Kidney epithelial cell (primary cell): ENCODE measurements at places on chromosomes 1 and 21.

- no peak for DNase-seq
These were observed 69.6 kb upstream of the KRTAP19-8 start for GRCh38 chr21:31107871-31108270.

GRCh38 chr1:192709544-192709943, 73.6 kb downstream of the RGS13 start:
- DNase-seq: no peak

DNA sequence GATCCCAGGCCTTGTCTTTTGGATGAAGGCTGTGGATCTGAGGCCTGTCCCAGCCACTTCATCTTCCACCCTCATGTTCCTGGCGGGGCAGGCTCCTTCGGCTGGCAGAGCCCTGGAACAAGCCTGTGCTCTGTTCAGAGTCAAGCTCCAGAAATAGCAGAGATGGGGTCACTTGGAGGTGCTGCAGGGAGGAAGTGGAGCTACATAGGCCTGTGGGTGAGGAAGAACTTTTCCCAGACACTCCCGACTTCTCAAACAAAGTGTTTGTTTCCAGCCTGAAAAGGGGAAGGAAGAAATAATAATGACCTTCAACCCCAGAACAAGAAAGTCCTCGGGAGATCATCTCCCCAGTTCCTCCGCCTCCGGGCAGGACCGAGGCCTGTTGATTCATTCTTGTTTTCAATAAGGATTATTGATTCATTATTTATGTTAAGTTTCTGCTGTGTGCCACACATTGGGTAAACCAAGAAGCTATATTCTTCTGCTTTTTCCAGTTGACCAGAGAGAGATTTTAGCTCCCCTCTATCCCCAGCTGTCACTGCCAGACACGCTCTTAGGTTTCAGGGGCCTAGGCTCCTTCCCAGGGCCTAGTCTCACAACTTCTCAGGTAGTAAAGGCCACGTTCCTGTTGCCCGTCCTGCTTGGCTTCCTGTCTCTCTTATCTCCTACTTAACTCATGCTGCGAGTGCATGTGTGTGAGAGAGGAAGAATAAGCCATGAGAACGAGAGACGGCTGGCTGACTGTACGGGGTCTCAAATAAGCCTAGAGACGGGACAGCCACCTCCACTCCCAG, 16.9 kb downstream of the IKBKE start:
- DNase-seq: no peak

DNA sequence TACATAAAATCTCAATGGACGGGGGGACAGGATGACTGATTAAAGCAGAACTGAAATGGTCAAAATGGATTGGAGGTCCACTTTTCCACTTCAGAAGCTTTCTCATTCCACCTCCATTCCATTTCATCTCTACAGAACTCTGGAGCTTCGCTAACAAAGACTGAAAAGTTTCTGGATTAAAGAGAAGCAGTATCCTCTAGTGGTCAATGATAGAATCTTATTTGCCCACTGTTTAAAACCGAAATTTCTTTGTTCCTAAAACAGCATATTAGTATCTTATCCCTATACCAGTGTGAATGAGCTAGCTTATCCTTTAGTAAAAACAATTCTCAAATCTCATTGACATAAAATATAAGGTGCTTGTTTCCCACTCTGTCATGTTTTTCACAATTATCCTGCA, 890.6 kb downstream of the KCNT2 start:
- no peak for DNase-seq

GRCh38 chr1:106995970-106996369, 60.5 kb upstream of the PRMT6 start:
- no peak for DNase-seq

- DNase-seq: no peak
These were observed 78.8 kb upstream of the ABCD3 start for GRCh38 chr1:94339206-94339927.

- no peak for DNase-seq
These were observed 56.4 kb downstream of the SASS6 start for GRCh38 chr1:100076319-100076718.

DNA sequence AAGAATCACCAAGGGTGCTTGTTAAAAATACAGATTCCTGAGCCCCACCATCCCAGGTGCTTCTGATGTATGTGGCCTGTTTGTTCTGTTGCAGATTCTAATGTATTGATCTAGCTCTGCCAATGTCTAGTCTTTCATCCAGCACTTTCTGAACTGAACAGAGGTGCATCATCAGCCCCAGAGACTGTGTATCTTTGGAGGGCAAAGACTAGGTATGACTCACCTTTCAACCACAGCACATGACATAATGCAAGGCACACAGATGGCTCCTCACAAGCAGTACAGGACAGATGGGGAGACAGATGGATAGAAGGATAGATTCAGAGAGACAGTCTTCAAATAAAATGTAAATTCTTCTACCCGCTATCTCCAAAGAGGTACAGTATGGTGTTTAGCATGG, 32.3 kb downstream of the CD58 start:
- DNase-seq: no peak

GRCh38 chr1:2631136-2632050, 1.4 kb downstream of the MMEL1 start:
- DNase-seq: no peak

- no peak for DNase-seq
These were observed 74.6 kb upstream of the GADD45A start for GRCh38 chr1:67610450-67610849.

GRCh38 chr1:214702556-214702955, 99.6 kb downstream of the CENPF start:
- DNase-seq: no peak

- DNase-seq: no peak
These were observed 800 bp downstream of the HIPK1 start for GRCh38 chr1:113929750-113930498.

DNA sequence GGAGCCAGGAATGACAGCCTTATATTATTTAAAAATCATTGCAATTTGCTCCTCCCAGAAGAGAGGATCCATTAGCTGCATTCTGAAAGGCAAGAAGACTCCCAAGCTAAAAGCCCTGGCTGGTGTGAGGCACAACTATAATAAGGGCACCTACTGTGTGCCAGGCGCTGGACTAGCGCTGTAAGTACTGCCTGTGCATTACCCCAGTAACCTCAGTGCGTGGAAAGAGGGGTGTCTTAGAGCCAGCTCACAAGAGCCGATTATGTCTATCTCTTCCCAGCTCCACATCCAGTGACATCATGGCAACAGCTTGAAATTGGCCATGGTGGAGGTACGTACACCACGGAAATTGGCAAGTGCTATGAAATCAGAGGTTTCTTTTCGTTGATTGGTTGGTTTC, 141.7 kb upstream of the IRF2BP2 start:
- DNase-seq: no peak

- no peak for DNase-seq
These were observed 29.6 kb downstream of the TSNAX start for GRCh38 chr1:231557898-231558707.

GRCh38 chr1:7379441-7379971, 391.6 kb upstream of the VAMP3 start:
- peak; percentile 72 for DNase-seq

- DNase-seq: no peak
These were observed 15.2 kb downstream of the PPT1 start for GRCh38 chr1:40081871-40082270.

GRCh38 chr1:22053017-22053860, 730 bp downstream of the CDC42 start:
- peak; percentile 51 for DNase-seq

DNA sequence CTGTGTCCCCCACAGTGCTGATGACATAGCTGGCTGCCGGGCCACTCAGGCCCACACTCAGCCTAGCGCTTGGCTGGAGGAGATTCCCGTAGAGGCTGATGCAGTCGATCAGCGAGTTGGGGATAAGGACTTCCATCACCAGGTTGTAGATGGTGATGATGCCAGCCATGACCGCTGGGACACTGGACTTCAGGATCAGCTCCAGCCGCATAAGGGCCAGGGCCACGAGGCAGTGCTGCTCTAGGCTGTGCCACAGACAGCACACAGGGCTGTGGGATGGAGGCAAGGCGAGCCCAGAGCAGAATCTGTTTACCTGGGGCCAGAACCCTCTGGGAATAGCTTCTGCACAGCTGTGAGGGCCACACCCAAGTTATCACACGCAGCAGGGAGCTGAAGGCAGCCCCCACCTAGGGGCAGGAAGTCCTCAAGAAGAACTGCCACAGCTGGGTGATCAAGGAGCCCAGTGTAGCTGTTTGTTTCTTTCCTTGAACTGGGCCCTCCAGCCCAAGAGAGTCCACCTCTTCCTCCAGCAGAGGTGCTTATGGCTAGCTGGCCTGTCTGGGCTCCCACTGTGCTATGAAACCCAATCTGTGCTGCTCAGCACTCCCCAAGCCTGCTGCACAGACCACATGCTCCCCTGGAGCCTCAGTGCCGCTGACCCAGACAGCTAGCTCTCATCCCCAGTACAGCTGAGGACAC, 6.2 kb downstream of the SLC2A1 start:
- DNase-seq: no peak

- no peak for DNase-seq
These were observed 5.9 kb downstream of the PRRX1 start for GRCh38 chr1:170669586-170670530.

DNA sequence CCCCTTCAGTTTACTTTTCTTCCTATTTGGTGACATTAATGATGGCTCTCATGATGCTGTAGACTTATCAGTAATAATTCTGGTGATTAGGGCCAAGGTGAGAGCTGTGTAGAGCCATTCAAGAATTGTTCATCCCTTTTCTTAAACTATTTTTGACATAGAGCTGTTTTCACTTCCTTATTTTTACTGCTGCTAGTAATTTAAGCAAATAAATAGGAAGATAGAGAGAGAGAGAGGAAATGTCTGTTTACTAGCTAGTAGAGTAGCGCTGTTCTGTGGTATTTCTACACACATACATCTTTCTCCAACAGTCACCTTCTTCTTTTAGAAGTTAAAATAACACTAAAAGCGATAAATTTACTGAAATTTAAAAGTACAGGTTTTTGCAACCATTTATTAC, 678.0 kb upstream of the ZP4 start:
- DNase-seq: no peak

DNA sequence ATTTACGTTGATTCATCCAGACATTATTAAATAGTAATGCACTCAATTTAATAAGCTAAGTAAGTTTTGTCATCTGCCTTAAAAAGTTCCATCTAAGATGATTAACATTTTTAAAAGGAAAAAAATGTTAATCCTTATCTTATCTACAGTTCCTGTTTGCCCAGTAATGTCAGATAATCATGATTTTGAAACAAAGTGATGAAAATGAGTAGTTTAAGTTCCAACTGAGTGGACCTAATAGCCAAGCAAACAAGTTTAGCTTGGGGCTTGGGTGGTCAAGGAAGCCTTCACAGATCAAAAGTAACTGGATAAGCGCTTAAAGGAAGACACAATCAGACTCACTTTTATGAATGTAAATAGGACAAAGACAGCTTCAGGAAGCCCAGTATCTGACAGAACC, 40.5 kb upstream of the JAK1 start:
- no peak for DNase-seq

DNA sequence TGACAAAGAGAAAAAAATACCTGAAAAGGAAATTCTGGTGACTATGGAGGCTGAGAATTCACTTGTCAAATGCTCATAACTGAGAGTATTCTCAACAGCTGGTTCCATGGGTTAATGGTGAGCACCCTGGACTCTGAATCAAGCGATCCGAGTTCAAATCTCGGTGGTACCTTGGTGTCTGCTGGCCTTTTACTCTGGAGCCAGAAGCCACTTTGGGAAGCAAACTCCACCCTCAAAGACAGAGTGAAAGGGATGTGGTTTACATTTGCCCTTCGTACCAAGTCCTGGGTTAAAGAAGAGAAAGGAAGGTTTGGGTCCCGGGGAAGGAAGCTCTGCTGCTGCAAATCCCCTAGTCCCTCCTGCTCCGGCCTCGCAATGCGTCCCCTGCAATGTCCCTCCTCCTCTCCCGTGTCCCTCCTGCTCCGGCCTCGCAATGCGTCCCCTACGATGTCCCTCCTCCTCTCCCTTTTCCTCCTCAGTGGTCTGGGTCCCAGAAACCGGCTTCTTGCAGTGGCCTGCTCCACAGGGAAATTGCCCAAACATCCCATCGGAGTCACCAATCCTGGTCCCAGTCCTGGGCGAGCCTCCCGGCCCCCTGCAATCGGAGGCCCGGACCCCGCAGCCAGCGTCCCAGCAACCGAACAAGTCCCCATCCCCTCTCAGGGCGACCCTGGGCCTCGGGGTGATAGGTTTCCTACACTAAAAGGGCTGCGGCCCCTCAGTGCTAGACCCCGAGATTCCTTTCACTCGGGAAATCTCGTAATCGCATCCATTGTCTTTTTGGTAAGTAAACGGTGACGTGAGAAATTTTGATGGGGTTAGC, 129.4 kb downstream of the PPIAL4G start:
- no peak for DNase-seq

GRCh38 chr1:78334952-78335351, 155.8 kb upstream of the PTGFR start:
- no peak for DNase-seq

DNA sequence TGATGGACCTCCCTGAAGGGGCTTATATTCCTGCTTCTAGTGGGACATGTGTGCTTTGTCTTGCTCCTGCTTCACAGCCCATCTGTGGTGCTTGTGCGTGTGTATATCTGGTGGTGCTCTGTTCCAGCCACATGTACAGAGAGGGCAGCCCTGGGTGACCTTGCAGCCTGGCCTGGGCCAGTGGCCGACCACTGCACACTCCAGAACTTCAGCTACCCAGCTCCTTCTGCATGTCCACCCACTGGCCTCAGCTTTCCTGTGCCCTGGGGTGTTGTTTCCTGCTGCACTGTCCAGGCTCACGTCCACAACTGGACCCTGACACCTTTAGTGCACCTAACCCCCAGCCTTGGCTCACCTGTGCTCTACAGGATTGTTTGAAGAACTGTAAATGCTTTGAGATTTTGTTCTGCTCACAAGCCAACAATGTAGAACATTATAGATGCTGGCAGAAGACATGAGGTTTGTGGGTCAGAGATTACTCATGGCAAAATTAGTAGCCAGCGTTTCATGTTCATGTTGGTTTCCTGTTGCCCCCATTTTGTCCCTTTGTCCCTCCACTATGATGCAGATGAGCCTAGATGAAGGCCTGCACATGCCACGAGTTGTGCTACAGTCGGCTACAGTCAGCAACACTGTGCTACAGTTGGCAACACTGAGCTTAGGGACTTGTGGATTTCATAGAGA, 5.3 kb upstream of the S100B start:
- DNase-seq: no peak

DNA sequence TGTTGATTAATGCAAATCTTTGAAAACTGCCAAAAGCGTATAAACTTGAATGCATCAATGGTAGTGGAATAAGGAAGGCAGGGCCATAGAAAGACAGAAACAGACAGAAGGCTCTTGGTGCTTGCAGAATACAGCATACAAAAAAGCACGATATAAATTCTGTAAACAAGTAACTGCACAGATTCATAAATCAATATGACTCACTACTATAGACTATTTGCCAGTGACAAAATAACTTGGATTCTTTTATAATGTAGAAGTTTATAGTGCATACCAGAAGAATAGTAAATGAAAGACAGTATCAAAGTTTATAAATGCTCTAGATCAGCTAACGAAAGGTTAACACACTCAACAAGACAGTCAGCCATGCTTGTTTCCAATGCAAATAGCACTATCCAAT, 349.6 kb downstream of the PTBP2 start:
- no peak for DNase-seq

GRCh38 chr1:187942986-187943385, 1114.2 kb downstream of the PLA2G4A start:
- no peak for DNase-seq
